ENCODE measurements at places on chromosomes 5 and 9.

DNA sequence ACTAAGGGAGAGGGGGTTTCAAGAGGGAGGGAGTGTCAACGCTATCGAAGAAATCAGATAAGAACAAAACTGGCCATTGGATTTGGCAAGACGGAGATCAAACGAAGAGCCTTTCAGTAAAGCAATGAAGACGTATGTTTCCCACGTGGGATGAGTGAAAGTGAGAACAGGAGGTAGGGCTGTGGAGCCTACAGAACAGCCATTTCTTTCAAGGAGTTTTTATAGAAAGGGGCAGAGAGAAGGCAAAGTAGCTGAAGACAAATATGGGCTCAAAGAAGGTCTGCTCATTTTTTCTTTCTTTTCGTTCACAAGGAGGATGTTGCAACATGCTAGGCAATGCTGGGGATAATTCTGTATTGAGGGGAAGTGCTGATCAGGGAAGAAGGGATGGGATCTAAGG, 98.3 kb downstream of the SUSD1 start:
- DNase-seq, result no peak

GRCh38 chr9:88056876-88057275, 81.4 kb downstream of the SPATA31C2 start:
- no peak for DNase-seq

DNA sequence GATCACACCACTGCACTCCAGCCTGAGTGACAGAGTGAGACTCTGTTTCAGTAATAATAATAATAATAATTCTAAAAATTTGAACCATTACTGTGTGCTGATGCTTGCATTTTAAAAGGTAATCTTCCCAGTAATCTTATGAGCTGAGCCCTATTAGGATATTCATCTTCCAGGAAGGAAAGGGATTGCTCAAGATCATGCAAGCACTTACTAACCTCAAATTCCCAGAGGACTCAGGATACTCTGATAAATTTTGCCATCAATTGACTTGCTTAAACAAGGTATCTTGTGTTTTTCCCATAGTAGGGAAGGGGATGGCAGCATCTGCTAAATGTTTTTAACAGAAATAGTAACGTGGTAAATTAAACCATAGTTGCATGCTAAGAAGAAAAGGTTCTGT, 176.4 kb upstream of the MRPS30 start:
- no peak for DNase-seq

DNA sequence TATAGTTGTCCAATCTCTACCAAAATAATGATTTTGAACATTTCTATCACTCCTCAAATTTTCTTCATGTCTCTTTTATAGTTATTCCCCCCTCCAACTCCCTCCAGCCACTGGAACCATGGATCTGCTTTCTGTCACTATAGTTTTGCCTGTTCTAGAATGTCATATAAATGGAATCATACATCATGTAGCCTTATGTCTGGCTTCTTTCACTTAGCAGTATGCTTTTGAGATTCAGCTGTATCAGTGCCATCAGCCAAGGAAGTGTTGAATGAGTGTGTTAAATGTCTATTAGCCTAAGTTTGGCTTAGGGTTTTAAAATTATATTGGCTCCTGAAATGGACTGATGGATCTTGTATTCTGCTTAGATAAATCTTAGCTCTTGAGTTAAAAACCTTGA, 36.0 kb downstream of the UBE2D2 start:
- DNase-seq, result no peak

- no peak for DNase-seq
These were observed 35.1 kb downstream of the FAM13B start for GRCh38 chr5:137997726-137998213.

DNA sequence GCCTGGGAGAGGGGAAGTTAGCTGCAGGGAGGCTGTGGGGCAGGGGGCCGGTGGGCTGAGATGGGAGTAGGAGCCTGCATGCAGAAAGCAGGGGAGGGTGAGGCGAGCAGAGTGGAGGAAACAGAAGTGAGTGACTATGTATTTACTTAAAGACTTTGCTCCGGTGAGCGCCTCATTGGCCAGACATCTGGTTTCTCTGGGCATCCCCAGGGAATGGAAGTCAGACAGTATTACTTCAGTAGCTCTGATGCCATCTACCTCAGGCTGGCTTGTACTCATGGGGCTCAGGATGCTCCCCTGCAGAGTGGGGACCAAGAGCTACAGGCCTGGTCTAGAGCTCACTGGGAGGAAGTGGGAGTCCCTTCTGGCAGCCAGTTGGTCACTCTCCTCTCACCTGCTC, 78.2 kb upstream of the ARAP3 start:
- DNase-seq, result no peak

DNA sequence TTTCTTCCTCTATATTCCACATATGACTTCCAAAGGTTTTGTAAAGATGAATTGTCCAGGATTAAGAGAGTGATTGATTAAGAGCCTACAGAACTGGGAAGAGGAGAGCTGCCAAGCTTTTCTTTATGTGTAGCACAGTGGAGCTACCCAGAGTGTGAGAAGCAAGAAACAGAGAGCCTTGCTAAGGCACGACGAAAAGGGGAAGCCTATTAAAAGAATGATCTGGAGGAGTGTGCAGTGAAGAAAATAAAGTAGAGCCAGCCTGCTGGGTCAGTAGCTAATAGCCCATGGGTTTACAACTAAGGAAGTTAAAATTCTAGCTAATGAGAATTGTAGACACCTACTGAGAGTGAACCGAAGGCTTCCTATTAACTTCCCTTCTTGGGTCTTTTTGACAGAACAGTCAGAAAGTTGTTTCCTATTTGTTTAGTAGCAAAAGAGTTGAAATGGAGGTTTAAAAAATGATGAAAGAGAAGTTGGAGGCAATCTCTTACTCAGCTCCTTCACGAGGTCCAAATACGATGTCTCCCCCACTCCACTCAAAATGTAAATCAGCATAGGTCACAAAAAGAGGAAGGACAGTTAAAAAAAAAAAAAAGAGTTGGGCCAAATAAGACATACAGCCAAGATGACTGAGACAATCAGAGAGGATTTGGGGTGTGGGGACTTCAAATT, 957 bp upstream of the PRR16 start:
- no peak for DNase-seq

DNA sequence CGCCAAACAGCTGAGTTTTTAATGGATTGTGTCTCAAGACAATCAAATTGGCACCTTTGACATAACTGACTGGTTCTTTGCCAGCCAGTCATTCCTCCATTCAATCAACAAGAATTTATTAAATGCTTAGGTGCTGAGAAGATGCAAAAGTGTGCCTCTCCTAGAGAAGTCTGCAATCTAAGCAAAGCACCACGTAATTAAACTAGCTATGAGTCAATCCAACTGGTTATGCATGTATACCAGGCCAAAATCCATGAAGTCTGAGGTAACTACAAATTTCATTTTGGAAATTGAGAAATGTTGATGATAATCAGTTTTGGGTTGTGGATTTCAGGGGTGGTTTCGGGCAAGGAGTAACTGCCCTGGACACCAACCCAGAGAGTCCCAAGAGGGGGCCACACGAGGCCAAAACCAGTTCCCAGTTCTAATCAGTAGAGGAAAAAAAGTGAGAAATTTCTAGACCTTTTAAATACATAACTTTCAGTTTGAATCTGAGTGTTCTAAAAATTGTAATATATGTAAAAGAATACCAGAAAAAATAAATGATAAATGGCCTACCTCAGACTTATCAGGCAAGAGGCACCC, 92.6 kb downstream of the EFNA5 start:
- no peak for DNase-seq

All from hindlimb muscle (tissue), 1 donor.